ENCODE measurements at places on chromosomes 12 and 14. TPM values are rescaled to one million over a fixed set of nuclear protein-coding genes. Genes with fewer than 3 reads are reported as not detected.

- H3K27me3 ChIP-seq: no peaks in the 10 kb centered on the region
- DNase-seq: peak; percentile 55
- H3K4me3 ChIP-seq: peak overlapping the region; percentile 84
- H3K4me1 ChIP-seq: no peaks in the 10 kb centered on the region
- peak overlapping the region; percentile 48 for H3K27ac ChIP-seq
Observed at GRCh38 chr14:58239244-58240195, 5.1 kb upstream of the PSMA3 start.

GRCh38 chr12:9756170-9756569 is 4.5 kb downstream of the CD69 start:
- no peak overlapping the region for H3K4me3 ChIP-seq
- no peak for DNase-seq
- no peaks in the 10 kb centered on the region for H3K36me3 ChIP-seq
- no peaks in the 10 kb centered on the region for H3K27me3 ChIP-seq

DNA sequence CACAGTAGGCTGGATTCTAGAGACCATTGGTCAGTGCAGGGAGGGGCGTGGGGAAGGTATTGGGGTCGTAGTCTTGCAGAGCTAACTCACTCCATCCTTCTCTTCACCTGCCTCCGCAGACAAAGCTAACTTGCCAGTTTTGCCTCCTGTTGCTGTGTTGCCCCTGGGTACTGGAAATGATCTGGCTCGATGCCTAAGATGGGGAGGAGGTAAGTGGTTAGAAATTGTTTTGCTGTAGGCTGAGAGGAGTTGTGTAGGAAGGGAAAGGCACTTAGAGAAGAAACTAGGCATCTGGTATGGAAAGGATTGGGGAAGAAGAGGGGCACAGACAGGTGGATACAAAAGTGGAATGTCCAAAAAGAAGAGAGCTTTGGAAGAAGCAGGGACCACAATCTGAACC is 11.1 kb downstream of the DGKA start:
- no peak overlapping the region for H3K27ac ChIP-seq
- H3K36me3 ChIP-seq: no peaks in the 10 kb centered on the region
- no peak overlapping the region for H3K4me3 ChIP-seq
- no peaks in the 10 kb centered on the region for H3K4me1 ChIP-seq
- no peak for DNase-seq

GRCh38 chr14:44700184-44700583 is 193.1 kb upstream of the FSCB start:
- H3K27me3 ChIP-seq: no peaks in the 10 kb centered on the region
- peaks cover 23% of the 10 kb centered on the region for H3K4me1 ChIP-seq
- peak overlapping the region; percentile 40 for H3K27ac ChIP-seq
- peak; percentile 19 for DNase-seq
- no peaks in the 10 kb centered on the region for H3K36me3 ChIP-seq

- H3K36me3 ChIP-seq: peaks cover 27% of the 10 kb centered on the region
- no peak for DNase-seq
- H3K27ac ChIP-seq: no peak overlapping the region
- H3K4me3 ChIP-seq: no peak overlapping the region
- H3K4me1 ChIP-seq: no peaks in the 10 kb centered on the region
- H3K27me3 ChIP-seq: no peaks in the 10 kb centered on the region
Observed at GRCh38 chr12:45878630-45879255, 111.6 kb downstream of the SCAF11 start.

DNA sequence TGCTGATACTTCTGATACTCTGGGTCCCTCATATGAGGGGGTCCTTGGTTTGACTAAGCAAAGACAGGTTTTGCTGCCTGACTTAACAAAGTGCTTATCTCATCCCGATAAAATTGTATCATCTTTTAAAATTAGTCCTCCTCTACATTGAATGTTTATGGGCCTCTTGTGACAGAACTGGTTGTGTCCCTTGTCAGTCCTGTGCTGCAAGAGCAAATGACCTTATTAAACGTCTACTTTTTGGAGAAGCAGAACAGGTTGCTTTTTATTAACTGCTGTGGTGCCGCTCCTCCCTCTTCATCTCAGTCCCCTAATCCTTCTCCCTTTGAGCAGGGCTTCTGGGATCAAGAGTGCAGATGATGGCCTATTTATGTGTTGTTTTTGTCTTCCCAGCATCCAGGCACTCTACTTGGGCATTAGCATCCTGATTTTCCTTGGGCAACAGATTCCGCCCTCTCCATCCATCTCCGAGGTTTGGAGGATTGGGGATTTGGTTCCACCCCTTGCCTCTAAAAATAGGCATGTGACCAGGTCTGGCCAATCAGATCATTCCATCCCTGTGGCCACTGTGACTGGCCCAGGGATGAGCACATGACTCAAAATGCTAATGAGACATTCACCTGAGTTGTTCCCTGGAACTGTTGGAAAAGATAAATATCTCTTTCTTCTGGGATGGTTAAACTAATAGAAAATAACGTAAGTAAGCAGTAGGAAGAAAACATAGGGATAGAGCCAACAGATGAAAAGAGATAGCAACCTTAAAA is 2.9 kb upstream of the DENR start:
- peaks cover 5% of the 10 kb centered on the region for H3K36me3 ChIP-seq
- peaks cover 8% of the 10 kb centered on the region for H3K4me1 ChIP-seq
- no peak overlapping the region for H3K27ac ChIP-seq
- H3K27me3 ChIP-seq: no peaks in the 10 kb centered on the region
- H3K4me3 ChIP-seq: peak overlapping the region; percentile 49

GRCh38 chr12:8449355-8449859 is 6.4 kb upstream of the CLEC6A start:
- DNase-seq: peak; percentile 72
- no peaks in the 10 kb centered on the region for H3K27me3 ChIP-seq
- H3K4me1 ChIP-seq: peaks cover 9% of the 10 kb centered on the region
- peak overlapping the region; percentile 57 for H3K27ac ChIP-seq

DNA sequence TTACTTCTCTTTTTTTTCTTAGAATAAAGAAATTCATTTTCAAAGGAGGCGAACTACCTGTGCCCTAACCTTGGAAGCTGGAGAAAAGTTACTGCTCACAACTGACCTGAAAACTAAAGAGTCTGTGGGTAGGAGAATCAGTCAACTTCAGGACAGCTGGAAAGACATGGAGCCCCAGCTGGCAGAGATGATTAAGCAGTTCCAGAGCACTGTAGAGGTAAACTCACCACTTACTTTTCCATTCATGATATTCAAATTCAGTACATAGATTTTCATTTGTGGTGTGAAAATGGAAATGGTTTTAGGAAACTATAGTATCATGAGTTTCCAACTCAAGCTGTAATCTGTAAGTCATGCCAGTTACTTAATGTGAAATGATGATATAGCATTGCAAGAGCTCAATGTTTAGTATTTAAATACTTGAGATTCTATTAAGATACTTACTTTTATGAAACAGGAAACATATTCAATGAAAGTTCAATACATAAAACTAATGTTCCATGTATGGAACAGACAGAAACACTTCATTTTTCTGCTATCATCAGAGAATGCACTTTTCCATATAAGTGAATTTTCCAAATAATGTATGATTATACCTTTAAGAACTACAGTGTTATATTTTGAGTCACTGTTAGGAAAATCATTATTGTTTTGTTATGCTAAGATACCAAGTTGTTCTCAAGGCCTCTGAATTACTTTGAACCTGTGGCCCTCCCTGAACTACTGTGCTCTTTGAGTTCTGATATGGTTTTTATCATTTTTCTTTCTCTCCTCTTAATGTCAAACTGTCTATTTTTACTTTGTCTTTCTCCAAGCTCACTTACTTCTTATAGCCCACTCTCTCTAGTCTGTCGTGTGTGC is 119.0 kb downstream of the ESR2 start:
- no peak for DNase-seq
- H3K4me1 ChIP-seq: no peaks in the 10 kb centered on the region
- H3K4me3 ChIP-seq: no peak overlapping the region
- H3K27me3 ChIP-seq: no peaks in the 10 kb centered on the region
- H3K36me3 ChIP-seq: peaks cover 14% of the 10 kb centered on the region

- H3K27ac ChIP-seq: no peak overlapping the region
- peaks cover 6% of the 10 kb centered on the region for H3K4me1 ChIP-seq
- H3K27me3 ChIP-seq: no peaks in the 10 kb centered on the region
- no peak for DNase-seq
Observed at GRCh38 chr14:53628732-53629430, 327.7 kb downstream of the BMP4 start.

DNA sequence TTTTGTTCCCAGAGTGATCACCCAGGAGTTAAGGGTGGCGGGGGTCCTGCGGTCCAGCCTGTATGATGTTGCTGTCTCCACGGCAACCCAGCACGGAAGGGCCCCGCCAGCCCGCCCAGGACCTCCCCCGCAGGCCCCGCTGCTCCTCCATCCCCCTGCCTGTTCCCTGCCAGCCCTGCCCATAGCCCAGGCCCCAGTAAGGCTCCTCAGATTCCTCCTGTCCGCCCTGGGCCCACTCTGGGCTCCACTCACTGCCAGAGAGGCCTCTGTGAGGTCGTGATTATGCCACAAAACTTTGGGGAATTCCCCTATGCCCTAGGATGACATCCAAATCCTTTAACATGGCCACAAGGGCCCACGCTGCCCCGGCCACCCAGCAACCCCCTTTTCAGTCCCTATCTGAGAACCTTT is 20.8 kb downstream of the HSP90AA1 start:
- H3K4me1 ChIP-seq: peaks cover 8% of the 10 kb centered on the region
- H3K27ac ChIP-seq: no peak overlapping the region
- no peaks in the 10 kb centered on the region for H3K36me3 ChIP-seq
- DNase-seq: no peak

GRCh38 chr12:89206390-89206789 is 145.9 kb downstream of the DUSP6 start:
- H3K36me3 ChIP-seq: no peaks in the 10 kb centered on the region
- no peak overlapping the region for H3K4me3 ChIP-seq
- DNase-seq: no peak
- no peak overlapping the region for H3K27ac ChIP-seq

GRCh38 chr14:49586673-49587460 is 687 bp upstream of the RPS29 start:
- H3K27me3 ChIP-seq: no peaks in the 10 kb centered on the region
- H3K36me3 ChIP-seq: peaks cover 32% of the 10 kb centered on the region

DNA sequence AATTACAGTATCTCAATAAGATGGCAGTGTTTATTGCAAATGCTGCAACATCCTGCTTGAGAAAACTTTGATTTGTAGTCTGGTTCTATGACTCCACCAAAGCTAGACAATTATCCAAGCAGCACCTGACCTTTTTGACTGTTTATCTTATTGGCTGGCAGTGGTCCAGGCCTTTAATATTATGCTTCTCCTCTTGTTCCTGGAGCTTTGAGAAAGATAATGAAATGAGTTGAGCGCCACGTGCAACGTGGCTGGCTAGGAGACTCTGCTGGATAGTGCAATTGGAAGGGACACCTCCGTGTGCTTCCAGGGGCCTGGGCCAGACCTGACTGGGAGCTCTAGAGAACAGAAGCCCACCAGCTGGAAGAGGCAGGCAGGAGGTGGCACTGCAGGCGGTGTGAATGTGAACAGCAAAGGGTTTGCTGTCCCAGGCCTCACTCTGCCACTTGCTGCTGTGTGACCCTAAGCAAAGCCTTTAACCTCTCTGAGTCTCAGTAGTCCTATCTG is 349.3 kb downstream of the CACNA1C start:
- H3K4me1 ChIP-seq: no peaks in the 10 kb centered on the region
- no peaks in the 10 kb centered on the region for H3K36me3 ChIP-seq
- no peak for DNase-seq

DNA sequence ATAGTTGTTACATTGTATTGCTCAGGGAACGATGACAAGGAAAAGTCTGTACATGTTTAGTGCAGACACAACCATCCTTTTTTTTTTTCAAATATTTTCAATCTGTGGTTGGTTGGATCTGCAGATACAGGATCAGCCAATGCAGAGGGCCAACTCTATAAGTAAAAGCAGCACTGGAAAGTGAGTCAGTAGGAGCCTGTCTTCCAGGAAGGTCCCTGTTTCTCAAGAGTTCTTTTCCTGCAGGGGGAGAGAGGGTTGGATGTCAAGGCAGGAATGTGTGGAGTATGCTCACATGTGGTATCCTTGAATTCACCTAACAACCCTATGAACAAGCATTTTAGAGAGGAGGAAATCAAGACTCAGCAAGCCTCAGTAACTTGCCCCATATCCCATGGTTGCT is 409.1 kb downstream of the NPAS3 start:
- H3K4me3 ChIP-seq: no peak overlapping the region
- H3K36me3 ChIP-seq: no peaks in the 10 kb centered on the region
- peaks cover 13% of the 10 kb centered on the region for H3K4me1 ChIP-seq

- H3K27ac ChIP-seq: no peak overlapping the region
- H3K27me3 ChIP-seq: no peaks in the 10 kb centered on the region
- H3K4me1 ChIP-seq: peaks cover 22% of the 10 kb centered on the region
- no peak for DNase-seq
- H3K36me3 ChIP-seq: no peaks in the 10 kb centered on the region
Observed at GRCh38 chr12:62862259-62862881, 72.6 kb downstream of the PPM1H start.

GRCh38 chr14:88030892-88031291 is 26.0 kb downstream of the GPR65 start:
- no peak overlapping the region for H3K27ac ChIP-seq
- no peaks in the 10 kb centered on the region for H3K36me3 ChIP-seq
- H3K4me1 ChIP-seq: no peaks in the 10 kb centered on the region

- H3K4me3 ChIP-seq: no peak overlapping the region
- no peaks in the 10 kb centered on the region for H3K27me3 ChIP-seq
- DNase-seq: no peak
Observed at GRCh38 chr14:93003945-93004698, 81.2 kb downstream of the CHGA start.

DNA sequence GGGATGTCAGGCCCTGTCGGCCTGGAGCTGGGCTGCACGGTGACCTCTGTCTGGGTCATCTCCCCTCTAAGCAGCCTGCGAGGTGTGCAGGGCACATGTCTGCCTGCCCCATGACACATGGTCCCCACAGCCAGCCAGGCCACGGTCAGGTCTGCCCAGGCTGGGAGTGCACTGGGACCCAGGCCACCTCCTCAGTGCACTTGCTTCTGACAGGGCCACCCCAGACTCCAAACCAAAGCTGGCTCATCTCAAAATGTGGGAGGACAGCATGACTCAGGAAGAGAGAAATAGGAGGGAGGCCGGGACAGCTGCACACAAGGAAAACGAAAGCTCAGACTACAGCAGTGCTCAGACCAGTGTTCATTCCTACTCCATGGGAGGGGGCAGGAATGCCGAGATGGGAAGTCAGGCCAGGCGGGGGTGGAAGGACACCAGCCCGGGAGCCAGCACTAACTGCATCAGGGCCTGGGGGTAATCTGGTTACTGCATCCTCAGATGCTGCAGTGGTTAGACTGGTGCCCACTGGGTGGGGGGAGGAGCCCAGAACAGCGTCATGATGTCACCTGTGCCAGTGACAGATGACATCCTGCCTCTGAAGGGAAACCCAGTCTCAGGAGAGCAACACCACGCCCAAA is 4.0 kb downstream of the P2RX2 start:
- no peaks in the 10 kb centered on the region for H3K27me3 ChIP-seq
- no peaks in the 10 kb centered on the region for H3K4me1 ChIP-seq
- H3K36me3 ChIP-seq: peaks cover 36% of the 10 kb centered on the region
- no peak for DNase-seq
- no peak overlapping the region for H3K4me3 ChIP-seq

Gene PRKD1
- total RNA-seq: 11.6 TPM

Gene GARIN6
- total RNA-seq: not detected

Gene GDF3
- not detected for total RNA-seq

Gene SIX6
- not detected for total RNA-seq

Gene SIX4
- 45.1 TPM for total RNA-seq
